Ascending aorta (tissue), 2 donors: ENCODE measurements at places on chromosomes 6 and 20.
A peak's percentile ranks its signal among the peaks of the same experiment; 100 is the strongest.

DNA sequence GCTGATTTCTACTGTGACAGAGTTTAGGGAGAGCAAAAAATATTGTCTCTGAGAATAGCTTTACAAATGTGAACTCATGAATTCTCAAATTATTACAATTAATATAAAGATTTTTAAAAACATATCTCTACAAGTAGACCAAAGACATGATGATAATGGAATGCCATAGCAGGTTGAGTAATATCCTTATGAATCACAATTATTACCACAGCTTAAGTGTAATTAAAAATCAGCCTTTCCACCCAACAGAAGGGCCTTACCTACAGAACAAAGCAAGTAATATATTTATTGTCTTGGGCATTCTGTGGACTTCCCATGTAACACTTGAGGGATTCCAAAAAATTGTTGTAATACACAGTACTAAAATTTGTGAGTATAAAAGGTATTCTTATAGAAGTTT, 1099.6 kb upstream of the GJE1 start:
- no peak for DNase-seq

DNA sequence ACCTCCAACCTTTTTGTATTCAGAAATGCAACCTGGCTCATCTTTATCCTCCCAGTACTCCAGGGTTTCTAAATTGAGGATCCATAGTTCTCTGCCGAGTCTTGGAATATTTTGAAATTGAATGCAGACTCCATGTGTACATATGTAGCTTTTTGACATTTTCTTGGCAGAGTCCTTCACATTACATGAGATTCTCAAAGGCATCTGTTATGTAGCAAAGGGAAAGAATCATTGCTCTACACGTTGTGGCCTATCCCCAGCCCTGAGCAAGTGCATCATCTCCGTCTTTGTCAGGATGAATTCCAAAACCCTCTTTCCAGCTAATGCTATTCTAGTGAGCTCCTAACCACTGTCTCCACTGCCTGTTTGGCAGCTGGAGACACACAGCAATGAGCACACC, 742.9 kb downstream of the DHX35 start:
- no peak for DNase-seq

DNA sequence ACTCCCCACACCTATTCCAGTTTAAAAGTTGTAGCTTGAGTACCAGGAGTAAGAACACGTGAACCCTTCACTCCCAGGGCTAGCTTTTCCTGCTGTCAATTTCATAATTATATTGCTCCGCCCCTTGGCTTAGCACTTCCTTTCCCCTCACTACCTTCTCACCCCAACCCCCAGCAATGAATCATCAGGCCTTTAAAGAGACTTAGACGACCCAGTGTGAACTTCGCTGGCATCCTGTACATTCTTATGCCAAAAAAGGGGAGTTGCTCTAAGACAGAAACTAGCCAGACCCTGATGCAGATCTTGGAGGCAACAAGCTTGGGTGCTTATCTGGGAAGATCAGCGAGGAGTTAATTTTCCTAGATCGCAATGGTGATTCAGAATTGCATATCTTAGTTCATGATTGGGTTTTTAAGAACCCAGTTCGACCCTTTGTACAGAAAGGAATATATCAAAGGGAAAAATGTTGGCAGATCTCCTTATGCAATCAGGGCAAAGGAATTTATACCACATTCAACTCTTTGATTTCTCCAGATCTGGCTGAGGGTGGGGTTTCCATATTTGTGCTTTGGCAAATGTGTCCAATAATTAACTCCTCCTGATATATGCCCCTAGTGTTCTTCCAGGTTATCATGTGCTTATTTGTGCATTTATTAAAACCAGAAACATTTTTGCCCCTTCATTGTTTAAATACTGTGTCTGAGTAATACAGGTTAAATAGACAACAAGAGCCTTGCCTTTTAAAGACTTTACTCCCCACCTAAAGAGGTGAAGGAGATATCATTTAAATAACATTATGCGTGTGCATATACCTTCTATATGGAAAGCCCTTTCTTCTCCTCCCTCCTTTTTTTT, 8.1 kb upstream of the ATXN1 start:
- DNase-seq, result peak; percentile 84

DNA sequence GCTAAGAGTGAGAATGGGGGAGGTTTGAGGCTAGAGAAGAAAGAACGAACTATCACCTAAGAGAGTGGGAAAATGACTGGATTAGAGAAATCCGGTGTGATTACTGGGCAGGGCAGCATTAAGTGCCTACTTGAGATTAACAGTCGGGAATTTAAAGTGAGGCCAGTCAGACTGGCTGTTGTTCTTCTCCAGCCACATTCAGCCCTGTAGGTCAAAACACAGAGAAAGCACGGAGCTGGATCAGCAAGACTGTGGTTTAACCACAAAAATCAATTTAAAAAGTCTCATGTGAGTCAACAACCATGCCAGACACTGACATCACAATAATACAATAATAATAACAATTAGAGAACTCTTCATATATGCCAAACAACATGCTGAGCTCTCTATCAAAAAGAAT, 301.9 kb upstream of the SGK1 start:
- no peak for DNase-seq

DNA sequence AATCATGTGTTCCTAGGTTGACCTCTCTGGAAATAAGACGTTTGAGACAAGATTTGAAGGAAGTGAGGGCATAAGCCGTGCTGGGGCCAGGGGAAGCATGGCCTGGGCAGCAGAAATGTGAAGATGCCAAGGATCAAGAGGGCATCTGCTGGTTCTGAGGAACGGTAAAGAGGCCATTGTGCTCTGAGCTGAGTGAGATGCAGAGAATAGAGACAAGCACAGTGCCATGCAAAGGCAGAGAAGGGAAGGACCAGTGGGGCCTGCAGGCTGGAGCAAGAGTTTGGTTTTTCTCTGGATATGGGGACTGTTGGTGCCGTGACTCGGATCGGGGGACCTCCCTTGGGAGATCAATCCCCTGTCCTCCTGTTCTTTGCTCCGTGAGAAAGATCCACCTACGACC, 50.8 kb downstream of the SMPDL3A start:
- DNase-seq, result no peak

- DNase-seq, result no peak
These were observed 10.1 kb downstream of the PPP1R3G start for GRCh38 chr6:5095236-5095635.

- DNase-seq, result no peak
These were observed 156.9 kb downstream of the FAXC start for GRCh38 chr6:99192561-99192960.

DNA sequence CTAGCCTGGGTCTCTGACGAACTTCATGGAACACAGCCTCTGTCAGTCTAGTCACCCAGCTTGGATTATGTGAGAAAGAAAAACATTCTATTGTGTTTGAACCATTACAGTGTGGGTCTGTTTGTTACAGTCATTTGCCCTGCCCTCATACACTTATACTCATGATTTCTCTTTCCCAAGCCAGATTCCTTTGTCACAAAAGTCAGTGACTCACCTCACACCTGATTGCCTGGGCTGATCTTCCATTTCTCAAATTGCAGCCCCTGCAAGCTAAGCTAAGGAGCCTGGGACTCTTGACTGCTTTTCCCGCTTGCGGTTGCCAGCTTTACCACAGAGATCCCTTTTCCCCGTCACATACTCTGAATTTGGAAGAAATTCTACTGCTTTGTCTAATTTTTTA, 395.9 kb downstream of the SAMD5 start:
- DNase-seq, result no peak

- DNase-seq, result no peak
These were observed 18.1 kb downstream of the PSMB1 start for GRCh38 chr6:170535004-170535403.

DNA sequence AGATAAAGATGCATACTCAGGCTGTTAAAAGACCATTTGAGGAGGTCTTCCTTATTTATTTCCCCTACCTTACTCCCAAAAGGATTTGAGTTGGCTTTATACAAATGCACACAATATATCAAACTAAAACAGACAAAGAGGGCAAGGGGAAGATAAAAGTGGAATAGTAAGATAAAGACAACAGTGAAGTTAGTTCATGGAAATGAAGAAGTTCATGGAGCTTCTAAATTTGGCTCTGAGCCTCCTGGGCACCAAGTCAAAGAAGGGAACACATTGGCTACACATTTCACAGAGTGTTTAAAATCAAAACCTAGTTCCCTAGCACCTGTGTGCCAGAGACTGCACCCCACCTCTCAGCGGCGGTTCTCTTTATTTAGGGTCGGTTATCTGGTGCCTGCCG, 25.8 kb upstream of the ARMC2 start:
- DNase-seq, result no peak

DNA sequence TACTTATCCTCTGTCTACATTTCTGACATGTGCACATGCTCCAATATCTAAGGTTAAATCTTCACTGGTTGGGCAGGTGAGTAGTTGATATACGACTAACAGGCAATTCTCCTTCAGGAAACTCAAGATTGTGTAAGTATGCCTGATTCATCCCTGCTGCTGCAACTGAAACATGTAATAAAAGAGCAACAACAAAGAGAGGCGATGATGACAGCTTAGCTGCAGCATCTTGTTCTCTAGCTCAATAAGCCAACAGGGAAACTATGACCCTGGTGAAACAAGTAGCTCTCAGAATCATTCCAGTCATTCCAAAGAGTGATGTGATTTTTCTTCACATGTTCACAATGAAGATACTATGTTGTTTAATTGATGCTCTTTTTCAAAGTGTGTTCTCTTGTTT, 74.4 kb downstream of the ELOVL4 start:
- no peak for DNase-seq

- no peak for DNase-seq
These were observed 28.4 kb downstream of the WRNIP1 start for GRCh38 chr6:2793534-2794151.

DNA sequence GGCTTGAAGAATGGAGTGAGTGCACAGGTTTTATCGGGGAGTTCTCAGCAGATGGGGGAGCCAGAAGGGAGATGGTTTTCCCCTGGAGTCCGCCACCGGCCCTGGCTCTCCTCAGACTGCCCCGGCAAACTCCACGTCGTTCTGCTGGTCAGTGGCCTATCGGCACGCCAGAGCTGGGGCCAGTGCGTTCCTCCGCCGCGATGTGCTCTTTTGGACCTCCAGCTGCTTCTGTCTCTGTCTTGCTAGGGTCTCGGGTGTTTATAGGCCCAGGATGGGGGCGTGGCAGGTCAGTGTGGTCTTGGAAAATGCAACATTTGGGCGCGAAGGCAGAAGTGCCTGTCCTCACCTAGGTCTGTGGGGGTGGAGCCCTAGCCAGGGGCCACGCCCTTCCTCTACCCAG, 53.0 kb upstream of the ADTRP start:
- no peak for DNase-seq

DNA sequence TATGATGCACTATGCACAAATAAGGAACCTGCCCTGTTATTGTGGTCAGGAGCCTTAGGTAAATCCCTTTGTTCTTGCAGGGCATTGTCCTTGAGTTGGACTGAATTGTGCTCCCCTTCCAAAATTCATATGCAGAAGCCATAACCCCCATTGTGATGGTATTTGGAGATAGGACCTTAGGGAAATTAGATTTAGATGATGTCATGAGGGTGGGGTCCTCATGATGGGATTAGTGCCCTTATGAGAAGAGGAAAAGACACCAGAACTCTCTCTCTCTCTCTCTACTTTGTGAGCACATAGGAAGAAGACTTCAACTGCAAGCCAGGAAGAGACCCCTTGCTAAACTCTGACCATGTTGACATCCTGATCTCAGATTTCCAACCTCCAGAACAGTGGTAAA, 268.0 kb downstream of the LRFN2 start:
- DNase-seq, result no peak

DNA sequence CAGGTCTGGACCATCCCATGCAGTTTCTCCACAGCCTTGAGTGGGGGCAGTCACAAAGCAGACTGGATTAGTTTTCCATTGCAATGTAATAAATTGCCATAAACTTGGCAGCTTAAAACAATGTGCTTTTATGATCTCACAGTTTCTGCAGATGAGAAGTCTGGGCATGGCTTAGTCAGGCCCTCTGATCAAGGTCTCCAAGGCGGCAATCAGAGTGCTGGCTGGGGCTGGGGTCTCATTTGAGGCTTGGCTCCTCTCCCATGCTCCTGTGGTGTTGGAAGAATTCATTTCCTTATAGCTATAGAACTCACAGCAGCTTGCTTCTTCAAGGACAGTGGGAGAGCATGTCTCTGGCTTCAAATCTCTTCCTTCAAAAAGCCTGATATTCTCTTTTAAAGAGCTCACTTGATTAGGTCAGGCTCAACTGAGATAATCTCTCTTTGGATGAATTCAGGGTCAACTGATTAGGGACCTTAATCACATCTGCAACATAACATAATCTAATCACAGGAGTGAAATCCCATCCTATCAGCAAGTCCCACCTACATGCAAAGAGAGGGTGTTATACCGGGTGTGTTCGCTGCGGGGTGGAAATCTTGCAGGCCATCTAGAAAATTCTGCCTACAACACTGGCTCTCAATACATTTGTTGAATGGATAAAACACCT, 77.4 kb upstream of the SULF2 start:
- DNase-seq, result no peak

DNA sequence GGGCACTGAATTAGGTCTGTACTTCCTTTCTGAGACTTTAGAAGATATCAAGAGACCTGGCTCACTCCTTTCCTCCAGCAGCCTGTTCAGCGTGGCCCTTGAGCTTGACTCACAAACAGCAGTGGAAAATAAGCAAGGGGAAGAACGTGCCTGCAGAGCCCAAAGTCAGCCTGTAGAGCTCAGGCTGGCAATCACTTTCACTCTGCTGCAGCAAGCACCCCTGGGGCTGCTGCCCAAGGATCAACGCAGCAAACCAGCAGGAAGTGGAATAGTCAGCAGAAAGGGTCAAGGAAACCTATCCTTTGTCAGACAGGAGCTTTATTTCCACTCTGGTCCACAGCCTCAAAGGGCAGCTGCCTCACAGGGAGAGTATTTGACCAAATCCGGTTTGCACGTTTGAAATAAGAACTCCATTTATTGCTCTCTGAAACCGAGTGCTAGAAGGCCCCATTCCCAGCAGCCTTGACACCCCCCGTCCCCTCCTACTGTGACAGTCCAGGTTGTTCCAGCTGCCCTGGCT, 77.4 kb downstream of the PRDM1 start:
- DNase-seq, result no peak

DNA sequence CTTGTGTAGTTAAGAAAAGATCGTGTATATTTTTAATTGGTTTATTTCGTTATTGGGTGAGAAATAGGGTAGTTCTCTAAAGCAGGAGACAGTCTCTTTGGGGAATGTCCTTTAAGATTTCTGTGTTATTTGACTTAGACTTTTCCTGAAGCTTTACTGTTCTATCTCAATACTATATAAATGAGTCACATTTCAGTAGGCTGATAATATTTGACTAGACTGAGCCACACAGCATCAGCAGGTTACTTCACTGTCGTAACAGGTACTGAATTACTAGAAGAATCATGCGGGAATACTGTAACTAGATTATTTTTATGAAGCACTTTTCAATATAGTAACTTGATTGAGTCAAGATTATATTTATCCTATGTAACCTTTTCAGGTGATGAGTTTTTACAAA, 1.4 kb downstream of the SMAP1 start:
- no peak for DNase-seq

DNA sequence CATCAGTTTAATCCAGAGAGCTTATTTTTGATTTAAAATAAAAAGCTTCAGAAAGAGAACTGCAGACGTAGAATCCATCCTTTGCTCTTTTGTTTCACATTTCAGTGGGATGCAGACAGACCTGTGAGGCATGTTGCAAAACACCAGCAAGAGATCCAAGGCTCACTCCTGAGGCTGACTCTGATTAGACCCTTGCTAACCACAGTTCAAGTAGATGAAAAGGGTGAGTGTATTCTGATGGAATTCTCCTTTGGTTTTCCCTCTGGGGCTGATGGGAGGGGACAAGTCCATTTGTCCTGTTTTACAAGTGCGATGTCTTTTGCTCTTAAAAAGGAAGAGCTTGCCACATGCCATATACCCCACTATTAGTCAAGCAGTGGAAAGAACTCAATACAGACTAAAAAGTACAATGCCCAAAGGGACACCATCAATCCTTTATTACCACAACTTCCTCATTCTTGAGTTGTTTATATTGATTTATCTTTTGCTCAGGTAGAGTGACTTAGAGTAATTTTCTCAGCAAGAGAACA, 772.7 kb downstream of the MAFB start:
- DNase-seq, result no peak
